ENCODE measurements at places on chromosomes 3 and 15.

GRCh38 chr15:69983696-69984265 lies 113.9 kb downstream of the TLE3 start:
- no peak for DNase-seq

GRCh38 chr3:137012097-137012501 lies 54.3 kb downstream of the IL20RB start:
- DNase-seq: no peak

GRCh38 chr3:140135461-140135860 lies 200.5 kb downstream of the CLSTN2 start:
- DNase-seq: no peak

GRCh38 chr3:76415384-76415783 lies 624.5 kb upstream of the ROBO2 start:
- DNase-seq: no peak

GRCh38 chr3:22627993-22628499 lies 575.1 kb upstream of the UBE2E2 start:
- no peak for DNase-seq
